Vagina (tissue), 2 donors: ENCODE measurements at places on chromosomes 5 and 9.

- no peak for DNase-seq
Measured at GRCh38 chr9:79735023-79735779, 163.4 kb downstream of the TLE4 start.

DNA sequence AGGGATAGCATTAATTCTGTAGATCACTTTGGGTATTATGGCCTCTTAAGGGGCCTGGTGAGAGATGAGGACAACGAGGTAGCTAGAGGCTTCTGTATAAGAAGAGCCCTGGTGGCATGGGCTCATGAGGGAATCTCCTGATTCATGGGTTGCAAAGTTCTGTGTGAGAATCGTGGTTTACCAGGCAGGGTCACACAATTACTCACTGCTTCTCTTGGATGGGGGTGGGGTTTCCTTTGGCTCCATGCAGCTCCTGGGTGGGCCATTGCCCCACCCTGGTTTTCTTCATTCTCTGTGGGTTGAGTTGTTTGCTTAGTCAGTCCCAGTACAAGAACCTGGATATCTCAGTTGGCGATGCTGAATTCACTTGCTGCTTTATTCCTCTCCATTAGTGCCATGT lies 30.9 kb upstream of the TNFSF15 start:
- no peak for DNase-seq

- no peak for DNase-seq
Measured at GRCh38 chr5:171938358-171938757, 68.1 kb downstream of the FBXW11 start.

- DNase-seq: peak; percentile 79
Measured at GRCh38 chr5:2740051-2740875, 11.2 kb downstream of the IRX2 start.

- DNase-seq: no peak
Measured at GRCh38 chr9:94997727-94998126, 271.2 kb downstream of the AOPEP start.

- no peak for DNase-seq
Measured at GRCh38 chr9:104988539-104988938, 60.6 kb upstream of the ABCA1 start.

DNA sequence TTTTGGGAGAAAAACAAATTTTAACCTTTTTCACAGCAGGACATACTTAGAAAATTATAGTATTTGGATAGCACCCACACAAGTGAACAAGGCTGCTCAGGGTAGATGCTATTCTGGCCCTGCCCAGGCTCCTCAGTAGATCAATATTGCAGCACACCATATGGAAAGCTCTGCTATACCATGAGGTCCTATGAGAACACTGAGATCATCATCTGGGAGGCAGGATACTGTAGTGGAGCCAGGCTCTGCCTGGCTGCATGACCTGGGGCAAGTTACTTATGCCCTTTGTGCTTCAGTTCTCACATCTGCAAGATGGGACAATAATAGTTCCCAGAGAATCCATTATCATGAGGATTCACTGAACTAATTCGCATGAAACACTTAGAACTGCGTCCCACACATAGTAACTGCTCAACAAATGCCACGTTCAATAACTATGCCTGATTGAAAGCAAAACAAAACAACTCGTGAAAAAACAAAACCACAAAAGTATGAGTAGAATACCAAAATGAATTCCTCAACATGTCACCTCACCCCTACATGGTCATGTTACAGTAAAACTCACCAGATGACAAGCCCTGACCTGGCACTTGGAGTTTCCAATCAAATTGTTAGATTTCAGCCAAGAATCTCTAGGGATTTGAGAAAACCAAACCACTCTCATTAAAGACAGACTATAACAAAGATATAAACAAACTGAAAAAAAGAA lies 31.9 kb downstream of the ARSB start:
- DNase-seq: no peak

GRCh38 chr5:178203670-178204181 lies 607 bp upstream of the HNRNPAB start:
- peak; percentile 93 for DNase-seq
